Cerebellar nuclear complex (tissue), 1 donor: ENCODE measurements at places on chromosomes 11 and 22.

- DNase-seq, result no peak
These were observed 4.0 kb downstream of the FOLR3 start for GRCh38 chr11:72139500-72139899.

DNA sequence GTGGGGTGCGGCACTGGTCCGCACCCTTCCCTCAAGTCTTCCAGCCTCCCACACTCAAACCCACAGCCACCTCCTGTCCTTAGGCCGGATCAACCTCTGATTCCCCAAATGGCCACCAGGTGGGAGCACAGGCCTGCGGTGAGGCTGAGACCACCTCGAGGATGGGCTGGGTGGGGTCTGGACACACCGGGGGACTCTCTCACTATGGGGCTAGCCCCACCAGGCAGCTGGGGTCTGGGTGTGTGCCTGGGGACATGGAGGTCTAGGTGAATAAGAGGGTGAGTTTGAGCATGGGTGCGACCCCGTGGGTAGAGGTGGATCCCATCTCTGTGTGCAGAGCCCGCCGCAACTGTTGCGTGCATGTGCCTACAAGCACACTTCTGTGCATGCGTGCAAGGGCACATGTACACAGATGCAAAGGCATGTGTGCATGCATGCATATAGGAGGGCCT lies 32.6 kb downstream of the MYO18B start:
- DNase-seq, result no peak

DNA sequence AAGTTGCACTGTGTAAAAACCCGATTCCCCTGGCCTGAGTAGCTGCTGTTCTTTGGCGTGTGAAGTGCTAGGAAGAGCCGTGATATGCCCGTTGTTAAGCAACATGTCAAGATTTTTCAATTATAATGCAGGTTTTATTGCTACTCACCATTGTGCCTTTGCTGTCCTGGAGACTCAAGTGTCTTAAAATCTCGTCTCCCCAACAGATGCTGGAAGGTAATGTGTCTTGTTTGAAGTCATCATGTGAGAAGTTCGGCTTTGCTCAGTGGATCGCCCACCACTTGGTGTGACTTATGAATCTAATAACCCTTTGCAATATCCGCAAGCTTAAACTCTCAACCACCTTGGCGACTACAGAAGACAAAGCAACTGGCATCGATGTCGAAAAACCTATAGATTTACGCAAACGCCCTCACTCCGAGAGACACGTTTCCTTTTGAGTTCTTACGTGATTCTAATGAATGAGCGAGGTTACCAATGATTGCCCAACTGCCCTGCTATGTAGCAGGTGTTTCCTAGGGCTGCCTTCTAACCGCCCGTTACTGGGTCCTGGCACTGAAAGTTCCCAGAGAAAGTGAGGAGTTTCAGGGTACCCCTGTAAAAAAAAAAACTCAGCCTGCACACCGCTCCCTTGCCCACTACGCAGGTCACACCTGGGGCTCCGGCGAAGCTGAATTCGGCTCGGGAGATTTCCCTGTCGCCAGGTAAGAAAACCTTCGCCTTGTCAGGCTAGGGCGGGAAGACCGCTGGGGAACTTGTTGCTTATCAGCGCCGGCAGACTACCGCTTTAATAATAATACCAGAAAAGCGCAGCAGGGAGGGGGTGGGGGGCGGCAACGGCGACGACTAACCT lies 21.2 kb upstream of the BDNF start:
- no peak for DNase-seq

DNA sequence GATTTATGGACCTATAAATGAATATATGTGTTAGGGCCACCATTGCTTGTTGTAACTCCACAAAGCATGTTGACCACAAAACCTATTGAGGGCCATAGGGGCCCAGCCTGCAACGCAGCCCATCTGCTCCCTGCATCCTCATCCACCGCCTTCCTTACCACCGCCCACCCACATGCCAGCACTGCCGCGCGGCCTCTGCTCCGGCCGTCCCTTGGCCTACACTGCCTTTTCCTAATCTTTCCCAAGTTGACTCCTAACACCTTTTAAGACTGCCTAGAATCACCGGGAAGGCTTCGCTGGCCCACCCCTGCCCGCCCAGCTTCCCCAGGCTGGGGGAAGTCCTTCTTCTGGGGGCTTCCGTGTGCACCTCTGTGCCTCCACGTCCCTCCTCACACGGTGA lies 55.0 kb downstream of the SNX19 start:
- DNase-seq, result no peak

DNA sequence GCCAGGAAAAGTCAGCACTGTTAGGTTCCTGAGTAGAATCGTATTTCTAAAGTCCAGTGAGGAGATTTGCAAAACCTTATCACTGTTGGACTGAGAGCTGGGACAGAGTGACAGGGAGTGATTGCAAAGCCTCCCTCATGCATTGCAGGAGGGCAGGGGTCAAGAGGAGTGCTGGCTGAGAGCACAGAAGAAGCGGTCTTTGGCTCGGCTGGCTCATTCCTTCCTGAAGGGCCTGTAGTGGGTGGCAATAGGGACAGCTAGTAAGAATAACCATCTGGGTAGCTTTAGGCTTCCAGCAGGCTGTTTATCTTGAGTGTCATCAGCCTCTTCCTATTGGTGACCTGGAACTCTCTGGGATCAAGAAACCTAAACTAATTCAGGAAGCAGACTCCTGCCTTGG lies 53.4 kb downstream of the CD44 start:
- DNase-seq, result no peak

GRCh38 chr11:47021965-47022364 lies 85.4 kb downstream of the CSTPP1 start:
- DNase-seq, result no peak

DNA sequence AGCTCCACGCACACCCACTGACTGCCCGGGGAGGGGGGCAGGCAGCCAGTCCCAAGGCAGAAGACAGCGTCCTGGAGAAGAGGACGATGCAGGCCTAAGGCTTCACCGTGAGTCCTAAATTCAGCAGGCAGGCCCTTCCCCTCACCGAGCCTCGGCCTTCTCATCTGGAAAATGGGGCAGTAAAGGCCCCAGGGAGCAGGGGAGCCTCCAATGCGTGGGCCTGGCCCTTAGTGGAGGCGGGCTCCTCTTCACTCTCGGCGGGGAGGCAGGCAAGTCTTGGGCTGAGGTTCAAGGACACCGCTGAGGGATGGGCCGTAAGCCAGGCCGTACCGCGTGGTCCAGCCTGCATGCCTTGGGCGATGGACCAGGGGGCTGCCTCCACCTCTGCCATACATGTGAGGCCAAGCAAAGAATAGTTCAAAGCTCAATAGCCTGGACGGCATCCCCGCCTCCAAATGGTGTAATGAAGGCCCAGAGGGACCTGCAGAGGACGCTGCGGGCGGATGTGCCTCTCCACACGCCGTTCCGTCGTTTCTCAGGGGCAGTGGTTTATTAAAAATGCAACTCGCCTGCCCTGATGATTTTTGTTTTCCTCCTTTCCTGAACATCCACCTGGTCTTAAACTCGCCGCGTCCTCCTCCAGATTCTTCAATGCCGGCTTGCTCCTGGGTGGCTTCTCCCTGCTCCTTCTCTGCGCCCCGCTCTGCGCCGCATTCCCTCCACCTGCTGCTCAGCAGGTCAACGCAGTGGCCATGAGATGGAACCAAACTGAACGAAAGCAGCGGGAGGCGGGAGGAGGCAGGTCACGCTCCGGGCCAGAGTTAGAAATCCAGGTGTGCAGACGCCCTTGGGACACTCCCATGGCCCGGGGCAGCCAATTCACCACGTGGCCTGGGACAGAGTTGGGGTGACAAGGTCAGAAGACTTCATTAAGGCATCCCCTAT lies 627.8 kb downstream of the TBC1D22A start:
- no peak for DNase-seq

DNA sequence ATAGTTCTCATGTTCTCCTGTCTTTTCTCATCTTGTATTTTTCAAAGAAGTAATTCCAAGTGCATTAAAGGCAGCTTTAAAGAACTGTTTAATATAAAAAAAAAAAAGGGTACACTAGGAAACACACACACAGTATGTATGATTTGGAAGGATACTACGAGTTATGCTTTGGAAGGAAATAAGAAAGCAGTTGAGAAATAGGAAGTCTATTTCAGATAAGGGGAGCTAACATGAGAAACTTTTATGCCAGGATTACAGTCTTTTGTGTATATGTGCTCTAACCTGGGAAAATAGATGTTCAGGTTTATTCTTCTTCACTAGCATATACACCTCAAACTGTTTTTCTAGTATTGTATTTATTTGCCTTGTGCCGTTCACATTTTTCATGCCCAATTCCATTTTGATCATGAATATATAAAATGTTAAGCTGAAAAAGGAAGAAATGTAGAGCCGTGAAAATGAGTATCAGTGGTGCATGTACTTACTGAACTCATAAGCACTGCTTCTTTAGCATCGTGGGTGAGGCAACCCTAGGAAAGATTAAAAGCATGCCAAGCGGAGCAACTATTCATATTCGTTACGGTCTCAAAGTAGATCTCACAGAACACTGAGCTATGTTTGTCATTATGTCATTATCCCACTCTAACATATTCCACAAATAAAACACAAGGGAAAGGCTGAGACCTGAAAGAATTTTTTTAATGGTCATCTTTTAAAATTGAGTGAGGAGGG lies 59.6 kb downstream of the GUCY1A2 start:
- no peak for DNase-seq

DNA sequence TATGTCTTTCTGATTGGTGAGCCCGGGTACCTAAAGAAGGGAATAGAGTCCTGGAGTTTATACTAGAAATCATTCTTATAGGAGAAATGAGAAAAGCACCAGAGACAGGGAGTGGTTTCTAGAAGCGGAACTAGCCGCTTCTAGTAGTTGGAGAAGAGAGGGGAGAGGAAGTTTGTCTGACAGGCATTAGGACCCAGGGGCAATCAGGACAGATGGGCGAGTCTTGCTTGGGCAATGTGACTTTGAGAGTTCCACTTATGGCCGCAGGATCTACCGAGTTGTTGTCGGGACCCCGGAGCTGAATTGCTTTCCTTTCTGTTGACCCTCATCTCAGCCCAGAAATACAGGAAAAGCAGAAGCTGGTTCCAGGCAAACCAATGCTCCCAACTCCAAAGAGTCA lies 596.8 kb upstream of the CNTN5 start:
- DNase-seq, result no peak

DNA sequence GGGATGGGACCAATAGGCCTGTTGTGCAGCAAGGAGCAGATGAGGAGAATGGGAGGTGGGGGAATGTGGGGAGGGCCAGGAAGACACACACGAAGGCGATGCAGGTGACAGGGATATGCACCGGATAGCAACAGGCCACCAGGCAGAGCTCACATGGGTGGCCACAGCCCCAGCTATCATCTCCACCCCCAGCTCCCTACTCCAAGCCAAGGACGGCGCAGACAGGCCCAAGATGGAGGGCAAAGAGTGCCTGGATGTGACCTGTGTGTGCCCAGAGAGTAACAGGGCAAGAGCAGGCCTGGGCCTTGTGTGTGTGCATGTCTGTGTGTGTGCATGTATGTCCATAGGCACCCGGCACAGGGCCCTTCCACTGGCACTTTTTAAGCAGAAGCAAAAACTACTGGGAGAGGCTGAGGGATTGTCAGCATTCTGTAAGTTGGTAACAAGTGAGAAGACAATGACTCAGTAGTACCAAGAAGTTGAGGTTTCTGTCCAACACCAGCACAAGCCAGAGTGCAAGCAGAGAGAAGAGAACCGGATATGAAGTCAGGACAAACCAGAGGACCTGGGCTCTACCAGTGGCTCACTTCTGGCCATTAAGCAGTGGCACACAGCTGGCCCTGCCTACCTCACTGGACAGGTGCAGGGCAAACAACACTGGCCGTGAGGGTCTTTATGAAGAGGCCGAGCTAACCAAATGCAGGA lies 36.4 kb downstream of the NRXN2 start:
- DNase-seq, result no peak

- no peak for DNase-seq
These were observed 22.0 kb downstream of the JAML start for GRCh38 chr11:118202599-118203422.

DNA sequence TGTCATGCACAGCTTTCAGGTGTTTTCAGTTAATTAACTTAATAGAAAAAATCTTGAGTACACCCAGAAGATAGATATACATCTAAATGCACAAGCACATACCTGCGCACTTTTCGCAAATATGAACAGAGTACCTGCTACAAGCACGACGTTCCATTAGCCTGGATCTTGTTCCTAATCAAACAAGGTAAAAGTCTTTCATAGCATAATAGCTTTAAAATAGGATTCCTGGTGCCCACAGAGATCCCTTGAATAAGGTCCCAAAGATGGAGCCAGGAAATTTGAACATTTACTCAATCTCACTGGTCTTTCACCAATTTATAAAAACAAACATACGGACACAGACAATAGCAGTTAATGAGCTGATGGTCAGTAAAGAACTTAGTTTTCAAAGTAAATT lies 689.8 kb upstream of the CHORDC1 start:
- no peak for DNase-seq

DNA sequence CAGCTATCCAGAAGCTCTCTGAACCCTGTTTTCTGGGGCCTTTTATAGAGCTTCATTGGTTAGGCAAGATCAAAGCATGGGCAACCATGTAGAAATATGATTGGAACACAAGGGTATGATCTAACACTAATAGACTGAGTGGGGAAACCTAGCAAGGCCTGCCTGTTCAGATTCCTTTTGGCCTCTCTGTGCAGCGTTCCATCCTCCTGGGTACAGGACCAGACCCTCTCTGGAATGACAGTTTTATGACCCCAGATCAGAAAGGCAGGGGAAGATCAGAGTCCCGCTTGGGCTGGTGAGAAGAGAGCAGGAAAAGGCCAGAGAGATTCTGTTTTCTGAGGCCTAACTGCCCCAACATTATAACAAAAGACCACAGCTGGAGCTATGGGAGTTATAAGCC lies 36.7 kb upstream of the VWA5A start:
- DNase-seq, result no peak

DNA sequence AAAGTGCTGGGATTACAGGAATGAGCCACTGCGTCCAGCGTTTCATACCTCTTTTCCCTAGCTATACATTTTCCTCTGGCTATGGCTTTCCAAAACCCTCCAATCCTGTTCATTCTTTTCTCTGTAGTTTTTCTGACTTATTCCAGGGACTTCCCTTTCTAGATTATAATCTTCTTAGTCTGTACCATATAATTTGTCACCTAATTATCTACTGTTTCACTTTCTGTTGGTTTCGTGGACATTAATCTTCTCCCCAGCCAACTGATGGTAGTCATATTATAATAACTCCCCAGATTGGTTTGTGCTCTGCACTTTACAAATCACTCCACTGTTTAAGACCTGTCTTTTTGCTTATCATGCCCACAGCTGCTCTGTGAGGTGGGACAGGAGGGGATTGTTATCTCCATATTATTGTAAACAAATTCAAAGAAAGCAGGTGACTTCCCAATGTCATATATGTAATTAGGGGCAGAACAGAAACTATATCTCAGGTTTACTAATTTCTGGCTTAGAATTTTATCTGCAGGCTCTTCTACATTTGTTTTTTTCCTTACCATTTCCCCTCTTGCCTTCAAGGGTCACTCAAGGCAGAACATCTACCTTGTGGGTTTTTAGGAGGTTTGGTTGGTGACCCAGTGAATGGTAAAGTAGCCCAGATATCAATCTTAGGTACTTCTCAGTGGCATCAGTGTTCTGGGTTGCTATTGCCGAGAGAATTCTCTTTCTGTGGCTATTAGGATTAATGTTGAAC lies 23.9 kb downstream of the STIM1 start:
- no peak for DNase-seq

- no peak for DNase-seq
These were observed 6.0 kb downstream of the PACSIN2 start for GRCh38 chr22:43008921-43009320.

- no peak for DNase-seq
These were observed 12.5 kb upstream of the MB start for GRCh38 chr22:35629406-35630216.

- no peak for DNase-seq
These were observed 69.6 kb downstream of the ZBTB16 start for GRCh38 chr11:114129142-114129541.
